T-helper 2 cell (primary cell): ENCODE measurements at places on chromosomes 1 and 21.
A peak's percentile ranks its signal among the peaks of the same experiment; 100 is the strongest.

DNA sequence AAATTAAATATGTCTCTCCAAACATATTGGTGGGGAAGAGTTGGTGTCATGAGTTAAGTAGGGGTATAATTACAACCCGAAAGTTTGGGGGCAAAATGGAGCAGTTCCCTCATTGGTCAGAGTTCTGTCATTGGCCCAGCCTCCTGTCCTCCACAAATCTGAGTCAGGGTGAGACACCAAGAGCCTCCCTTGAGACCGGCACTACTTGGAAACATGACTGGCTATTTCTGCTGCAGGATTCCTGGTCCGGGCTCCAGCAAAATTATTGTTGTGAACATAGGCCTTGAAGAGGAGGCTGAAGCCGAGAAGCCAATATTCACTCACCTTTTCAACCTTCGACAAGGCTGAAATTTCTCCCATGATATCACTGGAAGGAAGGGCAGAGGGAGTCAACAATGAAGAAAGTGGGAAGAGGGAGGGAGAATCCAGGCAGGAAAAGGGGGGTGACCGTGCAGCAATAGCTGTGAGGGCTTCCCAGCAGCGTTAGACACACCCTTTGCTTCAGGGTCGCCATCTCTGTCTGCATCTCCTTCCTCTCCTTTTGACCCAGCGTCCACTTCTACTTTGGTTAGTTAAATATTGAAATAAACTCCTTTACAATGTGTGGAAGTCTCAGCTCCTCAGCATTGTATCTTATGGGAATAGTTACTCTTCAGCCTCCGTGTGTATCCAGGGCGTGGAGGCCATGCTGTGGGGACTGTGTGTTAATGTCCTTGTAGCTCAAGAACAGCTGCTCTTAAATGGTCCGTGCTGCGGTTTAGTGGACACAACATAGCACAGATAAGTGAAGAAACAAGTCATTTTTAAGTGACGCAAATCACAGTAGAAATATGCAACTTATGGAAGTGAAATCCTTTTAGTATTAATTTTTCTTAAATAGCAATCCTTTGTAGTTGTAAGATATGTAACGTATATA lies 307.4 kb downstream of the DISC1 start:
- DNase-seq, result no peak

- no peak for DNase-seq
Measured at GRCh38 chr1:78292361-78292760, 198.4 kb upstream of the PTGFR start.

GRCh38 chr1:11550664-11551283 lies 71.8 kb downstream of the DISP3 start:
- no peak for DNase-seq

DNA sequence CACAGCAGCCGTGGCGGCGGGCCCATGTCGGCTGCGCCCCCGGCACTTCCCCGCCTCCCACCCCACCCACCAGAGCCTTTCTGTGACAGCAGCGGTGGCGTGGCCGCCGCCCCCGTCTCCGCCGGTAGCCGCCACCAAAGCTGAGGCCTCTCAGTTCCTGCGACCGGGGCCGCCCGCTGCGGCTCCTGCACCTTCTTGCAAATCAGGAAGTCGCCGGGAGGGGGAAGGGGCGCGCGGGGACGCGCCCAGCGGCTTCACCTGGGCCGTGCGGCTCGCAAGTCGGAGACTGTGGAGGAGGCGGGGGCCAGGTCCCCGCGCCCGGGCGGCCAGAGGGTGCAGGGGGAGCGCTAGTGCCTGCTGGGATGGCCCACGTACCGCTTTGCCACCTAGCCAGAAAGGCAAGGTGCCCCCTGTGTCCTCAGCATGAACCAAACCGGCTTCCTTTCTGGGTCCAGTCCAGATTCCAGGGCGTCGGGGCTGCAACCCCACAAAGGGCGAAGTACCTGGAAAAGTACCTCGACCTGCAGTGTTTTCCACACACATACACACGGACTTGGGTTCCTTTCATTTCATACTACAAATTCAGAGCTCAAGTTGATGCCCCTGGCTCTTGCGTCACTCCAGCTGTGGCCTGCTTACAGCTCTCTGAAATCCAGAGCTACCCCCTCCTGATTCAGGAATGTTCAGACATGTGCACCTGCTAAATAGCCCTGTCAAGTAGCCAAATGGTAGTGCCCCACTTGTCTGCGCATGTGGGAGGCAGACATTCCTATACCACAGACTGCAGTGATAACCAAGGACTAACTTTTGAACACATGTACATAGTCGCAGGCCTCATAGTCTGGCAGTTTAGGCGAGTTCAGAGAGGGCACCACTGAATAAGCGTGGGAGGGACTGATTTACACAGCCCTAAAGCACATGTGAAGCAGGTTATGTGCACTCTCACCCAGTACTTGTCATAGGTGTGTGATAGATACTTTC lies at the start of gene DENND1B:
Gene DENND1B, minus strand, starts transcription at position 199 of the 981 bp plus-strand sequence. CDS start 325 bp downstream, outside the sequence.
- DNase-seq, result peak; percentile 88

GRCh38 chr21:28561772-28562171 lies 430.9 kb downstream of the LTN1 start:
- no peak for DNase-seq

DNA sequence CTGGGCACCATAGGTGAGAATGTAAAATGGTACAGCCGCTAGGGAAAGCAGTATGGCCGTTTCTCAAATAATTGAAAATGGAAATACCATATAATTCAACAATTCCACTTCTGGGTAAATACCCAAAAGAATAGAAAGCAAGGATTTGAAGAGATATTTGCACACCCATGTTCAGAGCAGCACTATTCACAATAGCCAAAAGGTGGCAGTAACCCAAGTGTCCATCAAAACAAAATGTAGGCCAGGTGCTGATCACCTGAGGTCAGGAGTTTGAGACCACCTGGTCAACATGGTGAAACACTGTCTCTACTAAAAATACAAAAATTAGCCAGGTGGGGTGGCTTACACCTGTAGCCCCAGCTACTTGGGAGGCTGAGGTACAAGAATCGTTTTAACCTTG lies 62.1 kb downstream of the OLIG1 start:
- peak; percentile 16 for DNase-seq
